ENCODE measurements at places on chromosomes 7 and 10.

GRCh38 chr7:37180828-37181549 is 267.7 kb downstream of the ELMO1 start:
- DNase-seq = no peak

DNA sequence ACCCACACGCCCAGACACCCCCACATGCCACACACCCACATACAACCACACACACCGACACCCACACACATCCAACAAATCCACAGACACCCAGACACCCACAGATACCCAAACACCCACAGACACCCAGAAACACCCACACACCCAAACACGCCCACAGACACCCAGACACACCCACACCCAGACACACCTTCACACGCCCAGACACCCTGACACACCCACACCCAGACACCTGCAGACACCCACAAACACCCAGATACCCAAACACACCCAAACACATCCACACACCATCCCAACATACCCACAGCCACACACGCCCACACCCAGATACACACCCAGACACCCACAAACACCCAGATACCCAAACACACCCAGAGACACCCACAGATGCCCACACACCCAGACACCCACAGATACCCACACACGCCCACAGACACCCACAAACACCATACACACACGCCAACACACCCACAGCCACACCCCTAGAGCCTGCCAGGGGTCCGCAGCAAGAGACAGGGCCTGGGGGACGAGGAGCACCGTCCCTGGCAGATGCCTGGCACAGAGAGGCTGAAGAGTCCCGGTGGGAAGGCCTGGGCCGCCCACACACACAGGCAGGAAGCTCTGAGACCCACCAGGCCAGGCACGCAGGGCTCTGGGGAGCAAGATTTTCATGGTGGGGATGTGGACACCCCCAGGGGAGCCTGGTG is 28.5 kb downstream of the CYP2W1 start:
- no peak for DNase-seq

GRCh38 chr7:94903971-94904370 is 3.4 kb upstream of the PPP1R9A start:
- DNase-seq = no peak

DNA sequence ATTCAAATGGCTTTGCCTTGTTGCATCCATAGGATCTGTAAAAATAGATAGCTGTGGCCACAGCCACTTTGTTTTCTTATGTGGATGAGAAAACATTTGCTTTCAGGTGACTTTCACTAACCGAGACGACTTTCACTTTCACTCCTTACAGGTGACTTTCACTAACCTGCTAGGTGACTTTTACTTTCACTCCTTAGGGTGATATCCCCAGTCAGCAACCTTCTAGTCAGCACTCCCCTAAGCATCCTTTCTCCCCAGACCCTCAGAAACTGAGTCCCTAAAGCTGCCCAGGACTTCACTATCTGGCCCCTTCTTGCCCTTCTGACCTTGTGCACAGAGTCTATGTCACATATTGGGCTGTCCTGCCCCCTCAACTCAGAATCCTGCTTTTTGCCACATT is 177.5 kb downstream of the RELN start:
- no peak for DNase-seq

GRCh38 chr10:11993834-11994468 is 48.7 kb downstream of the UPF2 start:
- no peak for DNase-seq

GRCh38 chr7:45151131-45151684 is 6.4 kb upstream of the RAMP3 start:
- DNase-seq = no peak

- no peak for DNase-seq
These were observed 671.0 kb upstream of the FOXK1 start for GRCh38 chr7:4010923-4011656.

DNA sequence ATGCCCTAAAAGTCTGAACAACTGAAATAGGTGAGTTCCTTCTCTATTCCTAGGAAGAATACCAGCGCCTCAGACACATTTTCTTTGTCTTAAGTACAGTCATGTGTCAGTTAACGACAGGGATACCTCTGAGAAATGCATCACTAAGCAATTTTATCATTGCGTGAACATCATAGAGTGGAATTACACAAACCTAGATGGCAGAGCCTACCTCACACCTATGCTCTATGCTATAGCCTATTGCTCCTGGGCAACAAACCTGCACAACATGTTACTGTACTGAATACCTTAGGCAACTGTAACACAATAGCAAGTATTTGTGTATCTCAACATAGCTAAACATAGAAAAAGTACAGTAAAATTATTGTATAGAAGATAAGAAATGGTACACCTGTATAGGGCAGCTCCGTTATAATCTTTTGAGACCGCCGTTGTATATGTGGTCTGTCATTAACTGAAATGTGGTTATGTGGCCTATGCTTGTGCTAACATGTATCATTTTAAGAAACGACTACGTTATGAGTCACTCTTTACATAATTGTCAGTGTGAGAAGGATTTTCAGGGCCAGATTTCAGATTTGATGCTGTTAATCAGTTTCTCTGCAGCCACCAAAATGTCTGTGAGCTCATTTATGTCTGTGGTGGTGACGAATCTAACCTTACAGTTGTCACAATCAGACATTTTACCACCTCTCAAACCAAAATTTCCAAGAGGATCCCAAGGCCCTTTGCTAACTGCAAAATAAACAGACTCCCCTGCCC is 66.1 kb upstream of the STK17A start:
- no peak for DNase-seq

DNA sequence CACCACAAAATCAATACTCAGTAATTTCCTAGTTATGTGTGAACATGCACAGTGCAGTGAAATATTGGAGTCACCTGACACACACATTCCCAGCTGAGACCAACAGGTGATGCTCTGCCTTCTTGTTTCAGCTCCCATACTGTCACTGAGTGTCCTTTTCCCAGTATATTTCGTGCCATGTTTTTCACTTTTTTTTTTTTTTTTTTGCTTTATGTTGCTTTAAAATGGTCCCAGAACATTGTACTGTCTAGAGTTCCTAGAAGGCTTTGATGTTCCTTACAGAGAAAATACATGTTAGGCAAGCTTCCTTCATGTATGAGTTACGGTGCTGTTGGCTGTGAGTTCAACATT is 45.6 kb downstream of the ELAPOR2 start:
- no peak for DNase-seq

GRCh38 chr7:93053949-93054943 is 63.5 kb downstream of the SAMD9 start:
- DNase-seq = no peak

DNA sequence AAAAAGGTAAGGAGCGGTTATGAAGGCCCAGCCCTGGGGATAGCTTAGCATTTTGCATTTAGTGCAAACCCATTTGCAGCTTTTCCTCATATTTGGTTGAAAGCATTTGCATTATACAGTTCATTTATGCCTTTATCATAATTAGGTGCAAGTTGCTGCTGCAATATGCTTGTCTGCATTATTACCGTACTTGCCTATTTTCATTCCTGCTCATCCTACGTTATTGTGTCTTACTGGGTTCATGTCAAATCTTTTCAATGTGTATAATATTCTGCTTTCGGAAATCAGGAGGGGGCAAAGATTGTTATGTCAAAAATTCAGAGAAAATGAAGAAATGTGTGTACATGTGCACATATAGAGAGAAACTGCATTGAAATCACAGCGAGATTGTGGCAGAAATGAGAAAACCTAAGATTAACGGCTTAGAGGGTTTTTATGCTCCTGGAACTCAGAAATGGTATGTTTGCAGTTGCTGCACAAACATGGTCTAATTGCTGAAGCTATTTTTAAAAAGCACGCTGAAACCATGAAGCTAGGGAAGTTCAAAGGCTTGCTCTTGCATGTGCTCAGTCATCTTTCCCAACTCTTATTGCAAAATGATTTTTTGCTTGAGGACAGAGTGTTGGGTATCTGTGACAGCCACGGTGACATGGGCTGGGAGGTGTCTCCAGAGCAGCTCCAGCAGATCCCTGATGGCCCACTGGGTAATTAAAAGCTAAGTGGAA is 613.2 kb downstream of the SDK1 start:
- no peak for DNase-seq

DNA sequence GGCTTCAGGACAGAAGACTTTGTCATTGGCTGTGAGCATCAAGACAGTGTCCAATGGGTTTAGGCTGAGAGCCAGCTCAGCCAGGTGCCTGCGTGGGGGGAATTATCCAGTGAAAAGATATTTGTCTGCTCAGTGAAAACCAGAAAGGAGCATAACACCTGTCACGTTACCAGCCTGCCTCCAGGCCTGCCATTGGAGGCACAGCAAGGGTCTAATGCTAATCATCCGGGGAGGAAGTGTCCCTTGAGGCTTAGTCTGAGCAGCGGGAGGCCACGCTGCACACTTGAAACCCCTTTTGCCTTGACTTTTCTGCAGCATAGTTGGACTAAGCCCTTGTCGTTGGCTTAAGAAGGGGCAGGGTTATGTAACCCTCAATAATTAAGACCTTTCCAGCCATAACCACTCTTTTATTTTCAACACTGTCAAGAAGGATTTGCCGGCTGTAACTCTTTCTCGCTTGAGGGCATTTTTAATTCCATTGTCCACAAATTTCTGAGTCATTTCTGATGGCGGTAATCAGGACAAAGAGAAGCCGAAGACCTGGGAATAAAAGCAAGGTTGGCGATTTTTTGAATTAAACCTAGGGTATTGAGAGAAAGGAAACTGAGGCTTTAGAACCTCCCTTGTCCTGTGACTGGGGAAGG is 639.6 kb upstream of the FOXK1 start:
- DNase-seq = no peak

DNA sequence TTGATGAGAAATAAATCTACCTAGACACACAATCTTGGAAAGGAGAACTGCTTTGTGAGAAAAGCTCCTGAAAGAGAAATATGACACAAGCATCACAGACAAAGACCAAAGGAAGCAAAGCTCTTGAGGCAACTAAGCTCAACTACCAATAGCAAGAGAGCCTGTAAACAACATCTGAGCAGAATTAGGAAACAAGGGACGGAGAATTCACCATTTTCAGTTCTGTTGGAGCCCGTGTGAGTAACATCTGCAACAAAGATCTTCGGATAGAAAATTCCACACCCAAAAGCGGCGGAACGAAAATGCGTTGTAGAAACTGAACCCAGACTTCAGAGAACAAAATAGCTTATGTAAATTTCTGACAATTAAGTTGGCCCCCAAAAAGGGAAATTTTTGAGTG is 909.9 kb upstream of the MBL2 start:
- DNase-seq = no peak

DNA sequence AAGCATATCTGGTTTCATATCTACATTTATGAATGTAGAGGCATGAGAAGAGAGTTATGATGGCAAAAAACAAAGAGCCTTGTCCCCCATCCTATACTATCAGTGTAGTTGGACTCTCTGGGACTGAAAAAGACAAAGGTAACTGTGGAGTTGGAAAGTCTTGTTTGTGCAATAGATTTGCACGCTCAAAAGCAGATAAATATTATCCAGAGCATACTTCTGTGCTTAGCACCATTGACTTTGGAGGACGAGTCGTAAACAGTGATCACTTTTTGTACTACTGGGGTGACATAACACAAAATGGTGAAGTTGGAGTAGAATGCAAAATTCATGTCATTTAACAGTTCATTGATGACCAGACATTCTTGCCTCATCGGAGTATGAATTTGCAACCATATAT is 85.2 kb upstream of the EGFR start:
- no peak for DNase-seq

DNA sequence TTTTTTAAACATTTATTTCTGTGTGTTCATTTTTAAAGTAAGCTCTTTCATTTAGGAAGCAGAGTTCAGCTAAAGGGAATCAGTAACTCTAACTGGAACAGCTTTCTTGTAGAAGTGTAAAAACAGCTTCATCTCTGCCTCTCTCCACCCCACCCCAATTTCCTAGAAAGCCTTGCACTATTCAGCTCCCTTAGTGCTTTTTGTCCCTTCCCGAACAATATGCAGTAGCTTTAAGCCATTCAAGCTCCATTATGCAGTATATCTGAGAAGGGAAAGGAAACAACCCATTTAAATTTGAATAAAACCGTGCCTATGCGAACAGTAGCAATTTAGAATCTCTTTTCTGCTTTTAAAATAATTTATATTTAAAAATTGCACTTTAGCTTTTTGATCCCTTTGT is 134.5 kb downstream of the TRIL start:
- DNase-seq = no peak

DNA sequence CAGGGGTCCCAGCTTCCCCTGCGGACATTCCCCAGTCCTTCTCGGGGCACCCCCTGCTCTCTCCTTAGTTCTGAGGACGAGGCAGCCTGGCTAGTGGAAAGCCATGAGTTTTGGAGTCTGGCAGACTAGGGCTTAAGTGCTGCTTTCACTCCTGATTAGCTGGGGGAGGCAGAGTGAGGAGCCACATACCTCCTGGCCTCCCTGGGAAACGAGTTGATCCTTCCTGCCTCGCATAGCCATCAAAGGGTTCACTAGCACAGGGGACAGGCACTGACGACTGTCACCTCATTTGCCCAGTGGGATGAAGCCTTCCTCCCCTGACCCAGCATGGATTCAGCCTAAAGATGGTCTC is 402.5 kb downstream of the RPS24 start:
- DNase-seq = no peak

DNA sequence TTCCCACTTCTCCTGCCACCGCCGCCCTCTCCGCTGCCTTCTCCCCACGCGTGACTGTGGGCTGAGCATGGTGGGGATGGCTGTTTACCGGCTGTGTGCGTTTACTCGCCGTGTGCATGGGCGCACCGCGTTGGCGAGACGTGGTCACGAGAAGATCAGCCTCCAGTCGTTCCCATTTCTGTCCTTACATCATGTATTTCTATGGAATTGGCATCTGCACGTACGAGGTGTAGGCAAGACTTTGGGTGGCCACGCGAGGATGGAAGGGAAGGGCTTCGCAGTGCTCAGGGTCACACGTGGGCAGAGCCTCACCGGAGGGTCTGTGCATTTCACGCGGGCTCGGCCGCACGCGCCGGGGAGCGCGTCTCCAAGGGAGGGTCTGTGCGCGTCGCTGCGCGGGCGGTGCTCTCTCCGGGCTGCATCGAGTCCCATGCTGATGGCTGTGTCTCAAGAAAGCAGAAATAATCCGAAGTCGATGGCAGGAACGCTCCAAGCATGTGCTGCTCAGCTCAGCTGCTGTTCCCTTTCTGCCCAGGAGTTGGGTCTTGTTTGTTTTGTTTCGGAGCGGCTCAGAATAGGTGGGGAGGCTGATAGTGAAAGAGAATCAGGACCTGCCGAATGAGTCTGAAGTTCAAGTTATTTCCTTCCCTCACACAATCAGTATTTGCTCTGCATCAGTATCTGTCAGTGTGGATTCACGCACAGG is 973 bp downstream of the CAMK1D start:
- DNase-seq = no peak

DNA sequence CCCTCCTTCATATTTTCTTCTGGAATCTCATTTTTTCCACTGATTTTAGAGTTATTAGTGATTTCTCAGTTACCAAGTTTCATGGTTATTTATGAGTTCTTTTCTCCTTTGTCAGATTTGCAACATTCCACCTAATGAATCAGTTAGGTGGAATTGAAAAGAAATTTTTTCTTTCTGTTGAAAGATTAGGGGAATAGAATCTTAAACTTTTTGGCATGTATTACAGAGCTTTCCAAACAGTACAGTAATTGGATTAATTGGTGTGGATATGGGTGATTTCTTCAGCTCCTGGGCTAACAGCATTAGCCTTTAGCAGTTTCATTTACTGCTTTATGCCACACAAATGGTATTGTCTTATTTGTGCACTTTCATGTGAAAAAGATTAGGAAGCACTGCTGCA is 17.0 kb downstream of the STAM start:
- DNase-seq = no peak
